ENCODE measurements at places on chromosomes 11 and 22. TPM values are rescaled to one million over a fixed set of nuclear protein-coding genes. Genes with fewer than 3 reads are reported as not detected.

The CFAP68 gene
- 10.2 TPM for total RNA-seq

GRCh38 chr11:61996933-61997332 is 29.5 kb upstream of the FTH1 start:
- DNase-seq: no peak

- no peak for DNase-seq
Observed at GRCh38 chr11:7489376-7489775, 4.1 kb downstream of the OLFML1 start.

- DNase-seq: no peak
Observed at GRCh38 chr11:90124946-90125345, 9.5 kb upstream of the NAALAD2 start.

The BEST1 gene
- 0.90 TPM for total RNA-seq

The IL18 gene
- total RNA-seq: 0.54 TPM

The SMCO4 gene
- 2.2 TPM for total RNA-seq

The PHOX2A gene
- total RNA-seq: not detected

DNA sequence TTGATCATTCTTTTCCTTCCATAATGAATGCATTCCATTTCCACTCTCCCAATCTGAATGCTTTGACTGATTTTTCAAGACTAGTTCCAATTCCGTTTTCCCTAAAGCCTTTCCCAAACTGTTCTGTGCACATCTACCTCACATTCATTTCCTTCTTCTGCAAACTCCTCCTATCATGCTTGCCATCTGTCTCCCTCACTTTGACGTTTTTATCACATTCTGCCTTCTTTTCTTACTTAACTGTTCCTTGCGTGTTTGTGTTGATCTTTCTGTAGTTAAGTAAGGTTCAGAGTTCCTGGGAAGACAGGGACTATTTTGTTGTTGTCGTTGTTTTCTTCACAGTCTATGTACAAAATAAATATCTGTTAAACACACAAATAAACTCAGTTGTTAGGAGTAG is 179.0 kb downstream of the NXPE2 start:
- no peak for DNase-seq

The SMIM35 gene
- total RNA-seq: not detected

GRCh38 chr11:105071089-105071732 is 26.1 kb upstream of the CARD16 start:
- no peak for DNase-seq

GRCh38 chr11:35367491-35367890 is 51.9 kb downstream of the SLC1A2 start:
- peak; percentile 92 for DNase-seq

- no peak for DNase-seq
Observed at GRCh38 chr11:133937015-133937414, 19.8 kb downstream of the IGSF9B start.

DNA sequence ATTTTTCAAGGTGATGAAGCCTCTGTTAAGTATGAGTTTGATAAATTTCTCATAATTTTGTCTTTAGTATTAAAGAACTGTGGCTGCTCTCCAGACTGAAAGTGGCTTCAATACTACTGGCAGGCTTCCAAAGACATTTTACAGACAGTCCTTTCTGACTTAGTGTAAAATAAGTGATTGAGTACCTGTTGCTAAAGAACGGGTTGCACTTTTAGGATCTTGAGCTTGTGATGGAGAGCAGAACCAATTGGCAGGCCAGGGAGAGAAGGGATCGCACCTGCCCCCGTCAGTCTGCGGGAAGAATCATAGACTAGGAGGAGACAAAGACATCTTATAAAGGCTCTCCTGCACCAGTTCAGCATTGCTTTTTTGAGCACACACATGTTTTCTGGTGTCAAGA is 4.4 kb downstream of the NCAM1 start:
- no peak for DNase-seq

DNA sequence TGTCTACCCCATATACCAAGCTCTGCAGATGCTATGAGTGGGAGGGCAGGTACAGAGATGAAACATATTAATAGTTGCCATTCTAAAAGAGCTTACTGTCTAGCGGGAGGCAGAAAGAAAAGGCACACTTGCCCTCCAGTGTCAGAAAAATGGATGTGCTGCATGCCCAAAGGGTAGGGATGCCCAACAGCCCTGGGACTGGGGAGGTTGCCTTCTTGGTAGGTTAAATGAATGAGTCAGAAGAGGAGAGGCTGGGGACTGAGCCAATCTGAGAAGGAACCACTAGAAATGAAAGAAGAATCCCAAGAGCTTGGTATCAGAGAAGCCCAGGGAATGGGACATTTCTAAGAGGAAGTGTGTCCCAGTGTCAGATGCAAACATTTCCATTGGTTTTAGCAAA is 1.2 kb downstream of the BIRC3 start:
- peak; percentile 48 for DNase-seq

DNA sequence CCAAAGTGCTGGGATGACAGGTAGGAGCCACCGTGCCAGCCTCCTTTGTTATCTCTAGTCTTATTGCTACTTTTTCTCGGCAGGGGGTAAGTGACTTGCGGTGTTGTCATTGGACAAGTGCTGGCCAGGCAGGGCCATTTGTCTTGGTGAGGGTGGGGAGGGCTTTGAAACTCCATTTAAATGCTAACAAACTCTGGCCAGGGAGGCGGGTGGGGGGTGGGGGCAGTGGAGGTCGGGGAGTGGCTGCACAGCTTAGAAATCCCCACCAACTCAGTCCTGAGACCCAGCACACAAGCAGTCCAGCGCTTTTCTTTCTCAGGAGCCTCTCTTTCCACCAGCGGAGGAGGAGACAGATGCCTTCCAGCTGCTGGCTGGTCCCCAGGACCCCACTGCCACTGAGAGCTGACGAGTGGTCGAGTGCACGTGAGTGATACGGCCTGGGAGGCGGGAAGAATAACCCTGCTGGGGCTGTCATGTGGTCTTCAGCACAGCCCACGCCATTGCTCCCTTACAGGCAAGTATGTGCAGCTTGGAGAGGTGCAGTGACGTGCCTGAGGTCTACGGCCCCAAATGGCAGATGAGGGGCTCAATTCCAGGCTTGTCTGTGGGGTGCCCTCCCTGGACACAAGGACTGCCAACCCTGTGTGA is 24.2 kb upstream of the OSBPL5 start:
- no peak for DNase-seq

- no peak for DNase-seq
Observed at GRCh38 chr11:130211144-130211543, 51.6 kb downstream of the ST14 start.

DNA sequence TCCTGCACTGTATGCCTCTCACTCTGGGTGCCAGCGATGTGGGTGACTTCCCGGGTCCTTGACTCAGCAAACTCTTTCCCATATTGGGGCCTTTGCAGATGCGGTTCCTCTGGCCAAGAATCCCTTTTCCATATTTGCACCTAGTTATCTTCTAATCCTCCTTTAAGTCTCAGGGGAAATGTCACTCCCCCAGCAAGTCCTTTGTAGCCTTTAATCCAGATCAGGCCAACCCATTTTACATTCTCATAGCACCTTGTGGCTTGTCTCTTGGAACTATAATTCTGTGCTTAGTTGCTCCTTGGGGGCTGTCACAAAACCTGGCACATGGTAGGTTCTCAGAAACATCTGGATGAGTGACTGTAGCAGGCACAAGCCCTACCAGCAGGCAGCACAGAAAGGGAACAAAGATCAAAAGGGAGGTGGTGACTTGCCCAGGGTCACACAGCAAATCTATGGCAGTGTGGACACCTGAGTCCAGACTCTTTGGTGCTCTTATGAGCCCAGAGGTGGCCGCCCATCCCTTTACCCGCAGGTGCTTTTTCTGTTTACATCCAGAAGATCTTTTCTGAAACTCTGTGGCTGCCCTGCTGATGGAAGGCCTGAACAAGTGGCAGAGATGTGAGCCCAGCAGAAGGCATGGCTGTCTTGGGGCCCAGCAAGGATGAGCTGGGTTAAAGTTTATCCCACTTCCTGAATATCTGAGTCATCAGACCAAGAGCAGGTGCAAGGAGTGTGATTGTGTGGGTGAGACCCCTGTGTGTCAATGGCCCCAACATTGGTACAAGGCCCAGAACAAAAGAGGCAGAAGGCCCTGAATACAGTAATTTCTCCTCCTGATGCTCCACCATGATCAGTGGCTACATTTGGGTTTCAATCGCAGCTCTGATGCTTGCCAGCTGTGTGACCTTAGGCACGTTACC is 78.6 kb upstream of the GRK3 start:
- peak; percentile 43 for DNase-seq

- peak; percentile 41 for DNase-seq
Observed at GRCh38 chr11:121889186-121889585, 226.8 kb downstream of the BLID start.

GRCh38 chr11:4087551-4087950 is 7.0 kb upstream of the RRM1 start:
- peak; percentile 29 for DNase-seq

DNA sequence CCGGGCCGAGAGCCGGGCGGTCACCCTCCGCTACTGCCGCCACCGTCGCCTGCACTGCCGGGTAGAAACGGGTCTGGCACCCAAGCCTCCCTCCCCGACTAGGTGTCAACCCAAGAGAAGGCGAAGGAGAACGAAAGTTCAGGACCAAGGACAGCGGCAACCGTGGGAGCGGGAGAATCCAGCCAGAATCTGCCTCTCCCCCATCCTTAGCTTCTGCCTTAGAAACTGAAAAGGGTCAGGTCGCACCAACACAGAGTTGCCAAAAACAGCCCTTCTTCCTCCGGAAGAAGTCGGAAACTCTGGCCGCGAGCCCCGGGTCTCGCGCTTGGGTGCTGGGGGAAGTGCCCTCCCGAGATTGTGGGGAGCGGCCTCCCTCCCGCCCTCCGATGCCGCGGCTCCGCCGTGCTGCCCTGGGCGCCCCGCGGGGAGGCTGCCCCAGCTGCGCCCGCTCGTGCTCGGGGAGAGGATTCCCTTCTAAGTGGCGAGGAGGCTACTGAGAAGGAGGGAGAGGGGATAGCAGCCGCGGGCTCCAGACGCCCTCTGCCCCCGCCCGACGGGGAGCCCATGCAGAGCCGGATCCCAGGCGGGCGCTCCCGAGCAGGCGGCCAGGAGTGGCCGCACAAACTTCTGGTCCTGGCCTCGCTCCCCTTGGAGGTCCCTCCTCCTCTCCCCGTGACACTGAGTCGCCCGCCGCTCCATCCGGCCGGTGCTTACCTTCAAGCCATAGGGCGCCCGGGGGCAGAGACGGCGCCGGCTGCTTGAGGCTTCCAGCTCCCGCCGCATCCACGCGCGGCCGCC is 637 bp downstream of the DRD2 start:
- DNase-seq: peak; percentile 66

The OR8G5 gene
- total RNA-seq: not detected

- DNase-seq: no peak
Observed at GRCh38 chr22:22769434-22770279, 118.0 kb upstream of the IGLL5 start.

DNA sequence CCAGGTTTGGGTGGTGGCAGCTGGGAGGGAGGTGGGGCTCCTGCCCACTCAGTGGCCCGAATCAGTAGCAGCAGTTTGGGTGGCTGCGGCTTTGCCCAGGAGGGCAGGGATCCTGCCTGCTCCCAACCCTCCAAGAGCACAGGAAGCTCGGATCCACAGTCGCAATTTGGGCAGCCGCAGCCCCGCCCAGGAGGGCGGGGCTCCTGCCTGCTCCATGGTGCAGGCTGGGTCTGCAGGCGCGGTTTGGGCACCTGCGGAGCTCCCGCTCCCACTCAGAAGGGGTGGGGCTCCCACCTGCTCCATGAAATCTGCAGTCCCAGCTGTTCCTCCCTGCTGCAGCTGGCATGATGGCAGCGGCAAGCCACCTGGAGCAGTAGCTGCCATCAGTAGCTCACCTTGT is 38.1 kb upstream of the CALCB start:
- DNase-seq: no peak

DNA sequence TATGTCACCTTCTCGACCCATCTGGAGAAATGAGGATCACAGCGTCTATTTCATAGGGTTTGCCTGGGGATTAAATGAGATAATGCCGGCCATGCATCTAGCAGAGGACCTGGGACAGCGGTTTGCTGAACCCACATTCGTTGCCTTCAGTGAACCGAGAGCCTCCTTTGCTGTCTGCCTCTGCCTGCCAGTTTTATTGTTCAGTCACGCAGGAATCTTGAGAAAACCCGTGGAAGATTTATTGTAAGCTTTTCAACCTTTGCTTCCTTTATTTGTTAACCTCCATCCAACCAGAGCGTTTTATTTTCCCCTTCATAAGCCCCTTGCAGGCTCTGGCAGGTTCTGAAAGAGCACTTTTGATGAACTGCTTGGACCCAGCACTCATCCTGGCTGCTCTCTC is 202.3 kb upstream of the SYN3 start:
- DNase-seq: no peak

DNA sequence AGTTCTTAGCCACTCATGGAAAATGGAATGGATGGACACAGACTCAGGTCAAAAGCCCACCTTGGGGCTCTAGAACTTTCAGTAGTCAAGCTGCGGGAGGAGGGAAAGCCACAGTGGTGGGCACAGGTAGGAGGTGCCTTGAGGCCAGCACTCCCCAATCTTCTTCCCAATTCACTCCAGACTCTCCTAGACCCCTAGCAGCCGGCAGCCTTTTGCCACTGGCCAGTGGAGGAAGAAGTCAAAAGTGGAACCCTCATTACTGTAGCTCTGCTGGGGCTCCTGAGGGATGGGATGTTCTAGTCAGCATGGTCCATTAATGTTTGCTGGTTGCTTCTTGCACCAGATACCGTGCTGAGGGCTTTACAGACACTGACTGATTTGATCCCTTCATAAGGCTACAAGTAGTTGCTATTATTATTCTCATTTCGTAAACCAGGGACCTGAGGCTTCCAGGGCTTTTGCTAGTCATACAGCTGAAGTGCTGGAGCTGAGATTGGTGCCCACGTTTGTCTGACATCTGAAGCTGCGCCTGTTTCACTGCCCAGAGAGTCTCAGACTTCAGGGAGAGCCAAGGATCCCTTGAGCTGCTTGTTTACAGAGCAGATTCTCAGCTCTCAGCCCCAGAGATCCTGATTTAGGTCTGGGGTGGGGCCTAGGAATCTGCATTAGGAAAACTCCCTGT is 1.1 kb downstream of the UCP3 start:
- DNase-seq: no peak

The INPP5J gene
- 0.28 TPM for total RNA-seq

The DENND6B gene
- 0.56 TPM for total RNA-seq

DNA sequence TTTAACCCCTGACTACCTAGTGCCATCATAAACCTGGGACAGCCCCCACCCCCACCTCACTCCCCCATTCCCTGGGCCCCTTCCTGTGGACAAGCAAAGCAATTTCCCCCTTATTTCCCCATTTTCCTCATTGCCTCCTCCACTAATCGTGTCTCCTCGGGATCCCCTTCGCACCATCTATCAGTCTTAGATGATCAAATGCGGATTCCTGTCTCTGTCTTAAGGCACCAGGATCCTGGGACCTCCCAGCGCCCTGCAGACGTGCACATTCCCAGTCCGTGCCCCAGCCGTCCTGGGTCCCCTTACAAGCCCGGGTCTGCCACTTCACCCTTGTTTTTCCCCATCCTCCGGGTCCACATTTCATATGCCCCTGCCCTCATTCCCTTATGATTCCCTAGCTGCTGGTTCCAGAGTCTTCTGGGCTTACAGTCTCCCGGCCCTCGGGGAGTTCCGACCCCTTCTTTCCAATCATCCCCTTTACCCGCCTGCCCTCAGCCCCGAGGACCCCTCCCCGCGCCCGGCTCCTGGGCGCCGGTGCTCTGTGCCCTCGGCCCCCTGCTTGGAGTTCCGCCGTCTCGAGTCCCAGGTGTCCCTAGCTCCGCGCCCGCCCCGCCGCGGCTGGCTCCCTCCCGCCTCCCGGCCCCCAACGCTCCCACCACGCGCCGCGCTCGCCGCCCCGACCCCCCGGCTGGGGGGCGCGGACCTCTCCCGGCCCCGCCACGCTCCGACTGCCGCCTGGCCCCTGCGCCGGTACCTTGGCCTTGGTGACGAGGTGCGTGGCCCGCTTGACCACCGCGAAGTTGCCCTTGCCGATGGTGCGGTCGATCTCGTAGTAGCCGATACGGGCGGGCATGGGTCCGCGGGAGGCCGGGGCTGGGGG is 599 bp downstream of the SIK3 start:
- no peak for DNase-seq

Measured in IMR-90 (cell line).